ENCODE measurements at places on chromosomes 12 and 14.

- no peak for DNase-seq
These were observed 72.4 kb downstream of the PLXNC1 start for GRCh38 chr12:94220804-94221203.

GRCh38 chr14:92382677-92383076, 59.7 kb downstream of the SLC24A4 start:
- DNase-seq, result no peak

- DNase-seq, result no peak
These were observed 97.8 kb downstream of the SCARB1 start for GRCh38 chr12:124765581-124766489.

DNA sequence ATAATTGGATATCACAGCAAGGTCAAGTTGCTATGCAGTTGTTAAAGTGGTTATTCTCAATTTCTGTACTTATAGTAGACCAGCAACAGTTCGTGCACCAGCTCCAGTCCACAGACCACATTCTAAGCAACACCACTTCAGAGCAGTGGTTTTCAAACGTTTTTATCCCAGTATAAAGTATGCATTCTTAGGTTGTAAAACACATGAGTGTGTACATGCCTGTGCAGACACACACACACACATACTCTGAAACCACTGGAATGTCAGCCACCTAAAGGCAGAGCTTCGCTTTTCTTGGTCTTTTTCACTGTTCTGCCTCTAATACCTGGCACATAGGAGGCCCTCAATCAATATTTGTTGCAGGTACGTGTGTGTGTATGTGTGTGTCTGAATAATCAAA, 22.2 kb upstream of the C12orf71 start:
- DNase-seq, result no peak

DNA sequence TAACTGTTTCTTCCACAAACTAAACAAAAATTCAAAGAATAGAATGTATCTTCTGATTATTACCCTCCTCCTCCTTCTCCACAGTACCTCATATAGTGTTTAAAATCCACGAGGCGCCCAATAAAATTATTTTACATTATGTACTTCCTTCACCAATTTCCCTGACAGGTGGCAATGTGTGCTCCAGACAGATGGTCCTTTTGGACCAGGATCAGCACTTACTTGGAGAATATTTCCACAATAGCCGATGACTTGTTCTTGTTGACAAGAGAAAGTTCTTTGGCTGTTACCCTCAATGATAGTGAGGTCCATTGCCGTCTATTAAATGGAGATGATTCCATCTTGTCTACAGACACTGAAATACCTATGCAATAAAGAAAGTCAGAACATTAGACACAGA, 34.9 kb downstream of the LIMA1 start:
- no peak for DNase-seq

DNA sequence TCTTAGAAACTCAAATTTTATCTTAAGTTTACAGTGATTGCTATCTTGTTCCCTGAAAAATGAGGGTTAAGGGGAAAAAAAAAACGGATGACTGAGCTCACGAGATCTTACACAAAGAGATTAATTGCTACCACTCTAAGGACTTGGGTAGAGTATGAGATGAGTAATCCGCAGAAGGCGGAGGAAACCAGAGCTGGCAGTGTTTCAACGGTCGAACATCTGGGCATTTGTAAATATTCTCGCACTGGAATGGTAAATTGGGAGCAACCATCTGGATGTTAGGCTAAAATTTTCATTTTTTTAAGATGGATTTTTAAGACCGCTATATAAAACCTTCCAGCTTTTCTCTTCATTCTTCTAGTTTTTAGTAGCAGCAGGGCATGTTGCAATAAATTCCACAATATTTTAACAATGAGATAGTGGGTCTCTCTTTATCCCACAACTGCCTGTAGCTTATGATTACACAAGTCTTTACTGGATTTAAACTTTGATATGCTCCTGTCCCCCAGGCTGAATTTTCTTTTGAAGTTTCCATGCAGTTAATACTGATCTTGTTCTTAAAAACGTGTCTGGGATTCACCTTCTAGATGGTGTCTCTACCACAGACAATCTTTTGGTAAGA, 1324.1 kb downstream of the AACS start:
- no peak for DNase-seq

DNA sequence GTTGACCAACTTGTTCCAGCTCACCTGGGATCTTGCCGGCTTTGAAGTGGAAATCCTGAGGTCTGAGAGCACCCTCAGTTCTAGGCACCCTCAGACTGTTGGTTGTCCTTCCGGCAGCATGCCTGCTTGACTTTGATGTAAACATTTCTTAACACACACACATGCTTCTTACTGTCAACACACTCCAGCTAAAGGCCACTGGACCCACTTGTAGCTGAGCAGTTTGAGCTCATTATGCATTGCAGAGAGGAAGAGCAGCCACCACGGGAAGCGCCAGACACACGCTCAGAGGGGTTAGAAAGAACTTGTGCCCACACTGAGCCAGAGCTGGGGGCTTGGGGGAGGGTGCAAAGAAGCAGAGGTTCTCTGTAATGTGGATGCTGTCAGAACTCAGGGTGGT, 55.8 kb downstream of the TNFAIP2 start:
- DNase-seq, result no peak

DNA sequence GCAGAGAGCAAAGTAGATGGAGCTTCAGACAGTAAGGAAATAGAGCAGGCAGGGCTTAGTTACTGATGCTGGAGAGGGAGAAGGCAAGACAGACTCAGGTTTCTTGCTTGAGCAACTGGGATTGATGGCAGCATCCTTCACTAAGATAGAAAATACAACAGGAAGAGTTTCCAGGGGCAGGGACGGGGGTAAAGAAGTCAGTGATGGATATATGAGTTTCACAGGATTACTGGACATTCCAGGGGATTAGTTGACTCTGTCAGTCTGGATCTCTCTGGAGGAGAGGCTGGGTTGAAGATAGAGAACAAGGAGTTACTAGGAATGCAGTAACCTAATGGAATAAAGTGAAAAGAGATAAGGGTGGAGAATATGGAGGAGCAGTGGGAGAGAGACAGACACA, 74.5 kb upstream of the ATF1 start:
- no peak for DNase-seq

DNA sequence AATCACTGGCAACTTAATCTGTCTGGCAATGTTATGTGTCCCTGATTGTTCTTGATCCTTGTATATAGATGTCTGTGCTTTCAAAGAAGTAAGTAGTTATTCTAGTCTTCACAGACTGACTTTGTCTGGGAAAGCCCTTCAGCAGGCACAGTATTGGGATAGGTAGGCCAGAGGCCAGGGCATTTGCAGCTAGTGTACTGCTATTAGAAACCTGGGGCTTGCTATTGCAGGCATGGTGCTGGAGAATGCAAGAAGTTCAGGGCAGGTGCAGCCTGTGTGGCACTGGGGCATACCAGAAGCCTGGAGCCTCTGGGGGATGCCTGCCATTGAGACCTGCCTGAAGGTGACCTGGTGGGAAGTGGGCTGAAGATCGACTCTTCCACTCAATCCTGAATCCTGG, 96.3 kb downstream of the TMTC3 start:
- no peak for DNase-seq

DNA sequence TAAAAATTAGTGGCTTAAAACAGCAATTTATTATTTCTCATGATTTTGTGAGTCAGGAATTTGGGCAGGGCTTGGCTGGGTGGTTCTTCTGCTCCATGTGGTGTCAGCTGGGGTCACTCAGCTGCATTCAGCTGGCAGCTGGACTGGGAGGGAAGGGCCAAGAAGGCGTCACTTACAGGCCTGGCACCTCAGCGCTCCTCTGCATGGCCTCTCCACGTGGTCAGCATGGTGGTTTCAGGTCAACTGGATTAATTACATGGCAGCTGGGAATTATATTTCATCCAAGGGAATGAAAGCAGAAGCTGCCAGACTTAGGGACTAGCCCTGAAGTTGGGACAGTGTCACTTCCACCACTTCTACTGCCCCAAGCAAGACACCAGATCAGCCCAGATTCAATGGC, 27.5 kb upstream of the IRF2BPL start:
- no peak for DNase-seq

- DNase-seq, result no peak
These were observed 11.7 kb upstream of the CREBL2 start for GRCh38 chr12:12599750-12600643.

GRCh38 chr14:52220924-52221811, 46.3 kb upstream of the PTGDR start:
- no peak for DNase-seq

DNA sequence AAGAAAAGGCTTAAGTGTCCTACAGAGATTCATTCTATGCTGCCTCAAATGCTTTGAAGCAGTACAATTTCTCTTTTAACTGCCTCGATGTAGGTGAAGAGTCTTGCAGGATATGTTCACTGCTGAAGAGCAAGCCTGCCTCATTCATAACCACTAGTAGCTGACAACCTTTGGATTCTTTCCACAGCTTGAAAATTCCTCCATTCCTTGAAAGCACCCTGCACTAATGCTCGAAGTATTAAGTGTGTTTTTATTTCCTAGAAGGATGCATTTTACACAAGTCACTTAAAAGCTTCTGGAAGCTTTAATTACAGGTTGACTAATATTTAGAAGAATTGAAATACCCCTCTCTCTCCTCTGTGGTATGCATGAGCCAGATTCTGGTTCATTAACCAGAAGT, 429.4 kb downstream of the DIO2 start:
- no peak for DNase-seq

- no peak for DNase-seq
These were observed 92.0 kb downstream of the SLC2A13 start for GRCh38 chr12:40013847-40014246.

GRCh38 chr12:119666900-119667576, 895 bp upstream of the PRKAB1 start:
- DNase-seq, result no peak

DNA sequence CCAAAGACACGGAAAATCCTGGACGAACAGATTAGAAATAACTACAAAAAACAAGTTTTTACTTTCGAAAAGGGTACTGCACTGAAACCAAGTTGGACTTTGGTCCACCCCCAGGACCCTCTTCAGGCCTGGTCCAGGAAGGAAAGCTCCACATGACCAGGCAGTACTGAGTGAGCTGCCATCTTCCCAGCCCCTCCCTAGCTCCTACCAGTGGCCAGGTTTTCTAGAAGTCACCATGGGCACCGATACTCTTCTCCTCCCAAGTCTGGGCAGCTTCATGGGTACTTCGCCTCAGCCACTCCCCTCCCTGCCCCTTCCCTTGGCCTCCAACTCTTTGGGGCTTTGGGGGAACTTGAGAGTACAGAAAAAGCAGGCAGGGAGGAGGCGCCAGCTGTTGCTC, 6.6 kb downstream of the VAMP1 start:
- no peak for DNase-seq

- DNase-seq, result no peak
These were observed 9.9 kb upstream of the SRSF9 start for GRCh38 chr12:120479458-120479857.
